ENCODE measurements at places on chromosomes 2 and 18. TPM values are rescaled to one million over a fixed set of nuclear protein-coding genes. Genes with fewer than 3 reads are reported as not detected.

EFR3B gene
- 0.32 TPM for total RNA-seq

DNA sequence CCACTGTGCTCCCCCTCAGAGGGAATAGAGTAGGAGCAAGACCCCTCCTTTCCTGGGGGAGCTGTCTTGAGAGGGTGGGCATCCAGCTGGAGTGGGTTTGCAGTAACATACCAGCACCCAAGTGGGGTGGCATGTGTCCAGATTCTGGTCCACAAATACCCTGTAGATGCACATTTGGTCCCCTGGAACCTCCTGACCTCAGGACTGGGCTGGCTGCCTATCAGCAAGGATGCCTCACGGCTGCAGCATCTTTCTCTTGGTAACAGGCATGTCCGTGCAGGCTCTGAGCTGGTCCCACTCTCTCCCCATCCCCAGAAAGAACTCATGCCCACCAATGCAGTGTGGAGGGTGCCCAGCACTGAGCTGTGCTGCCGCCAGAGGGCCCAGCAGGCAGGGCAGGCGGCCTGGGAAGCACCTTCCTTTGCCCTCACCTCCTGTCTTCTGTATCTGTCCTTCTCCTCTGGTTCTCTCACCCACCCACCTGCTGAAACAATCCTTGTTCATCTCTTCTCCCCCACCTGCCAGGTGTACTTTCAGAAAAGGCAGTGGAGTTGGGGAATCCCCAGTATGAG, 47.4 kb downstream of the ITGB1BP1 start:
- no peak for DNase-seq

DNA sequence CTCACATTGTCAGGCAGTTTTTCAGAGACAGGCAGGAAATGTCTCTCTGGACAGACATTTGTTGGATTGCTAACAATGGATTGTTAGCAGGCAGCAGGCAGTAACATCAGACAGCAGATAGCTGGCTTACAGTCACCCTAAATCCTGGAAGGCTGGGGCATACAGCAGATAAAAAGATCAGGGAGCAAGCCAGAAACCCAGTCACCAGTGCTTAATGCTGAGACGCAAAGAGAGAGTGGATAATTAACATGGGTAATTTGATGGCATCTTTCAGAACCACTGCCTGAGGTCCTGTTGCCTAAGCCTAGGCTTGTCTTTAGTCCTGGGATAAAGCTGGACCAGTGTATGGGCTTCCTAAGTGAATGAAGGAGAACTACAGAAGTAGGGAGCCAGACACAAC, 22.4 kb downstream of the MC4R start:
- DNase-seq = no peak

DNA sequence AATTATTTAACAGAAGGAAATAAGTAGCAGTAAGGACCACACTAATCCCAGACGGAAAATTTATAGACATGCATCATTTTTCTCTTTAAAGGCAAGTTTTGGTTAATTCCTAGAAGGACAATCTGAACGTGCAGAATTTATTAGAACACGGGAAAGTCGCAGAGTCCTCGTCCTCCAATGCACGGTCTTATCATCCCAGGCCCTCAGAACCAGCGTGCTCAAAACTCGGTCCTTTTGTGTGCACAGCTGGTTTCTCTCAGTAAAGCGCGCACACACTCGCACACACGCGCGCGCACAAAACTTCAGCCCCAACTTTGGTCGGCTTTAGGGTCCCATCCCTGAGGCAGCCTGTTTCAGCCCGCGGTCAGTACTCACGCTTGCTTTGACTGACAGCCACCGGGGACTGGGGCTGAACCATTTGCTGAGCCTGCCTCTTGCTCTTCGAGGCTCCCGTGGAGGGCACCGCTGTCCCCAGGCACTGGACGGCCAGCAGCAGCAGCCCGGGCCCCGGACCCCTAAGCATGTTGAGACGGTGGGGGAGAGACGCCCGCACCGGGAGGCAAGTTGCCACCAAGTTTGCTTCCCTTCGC, 493 bp downstream of the FN1 start:
- no peak for DNase-seq

GRCh38 chr18:77112747-77113092, 19.9 kb downstream of the MBP start:
- no peak for DNase-seq
